ENCODE measurements at places on chromosomes 5 and 9.

GRCh38 chr5:107674655-107675054, 3.9 kb upstream of the EFNA5 start:
- no peak for DNase-seq

DNA sequence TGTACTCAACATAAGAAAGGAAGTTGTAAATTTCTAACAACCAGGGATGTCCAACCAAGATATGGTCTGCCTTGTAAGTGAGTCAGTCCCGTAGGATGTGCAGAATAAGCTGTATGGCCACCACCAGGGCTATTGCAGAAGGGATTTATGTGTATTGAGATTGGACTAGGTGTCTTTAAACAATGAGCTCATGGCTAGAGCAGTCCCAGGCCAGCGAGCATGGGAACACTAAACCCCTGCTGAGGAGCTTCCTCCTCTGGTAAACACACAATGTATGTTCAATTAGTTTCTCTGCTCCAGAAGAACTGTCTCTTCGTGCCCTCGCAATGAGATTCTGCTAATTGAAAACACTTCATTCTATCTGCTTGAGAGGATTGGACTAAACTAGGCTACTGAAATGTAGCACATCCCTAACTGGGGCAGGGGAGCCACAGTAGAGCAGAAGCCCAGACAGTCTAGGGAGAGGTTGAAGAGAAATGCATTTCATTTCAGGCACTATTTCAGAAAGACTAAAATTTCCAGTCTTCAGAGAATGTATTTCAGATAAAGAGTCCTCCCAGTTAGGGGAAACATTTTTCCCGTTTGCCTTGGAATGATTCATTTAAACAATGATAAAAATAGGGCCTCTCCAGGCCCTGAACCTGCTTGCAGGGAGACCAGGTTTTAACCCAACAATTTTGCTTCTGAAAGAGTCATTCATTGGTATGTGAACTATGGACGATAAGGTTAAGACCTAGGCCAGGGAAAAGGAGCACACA, 154.7 kb downstream of the FAM114A2 start:
- DNase-seq, result peak; percentile 24

DNA sequence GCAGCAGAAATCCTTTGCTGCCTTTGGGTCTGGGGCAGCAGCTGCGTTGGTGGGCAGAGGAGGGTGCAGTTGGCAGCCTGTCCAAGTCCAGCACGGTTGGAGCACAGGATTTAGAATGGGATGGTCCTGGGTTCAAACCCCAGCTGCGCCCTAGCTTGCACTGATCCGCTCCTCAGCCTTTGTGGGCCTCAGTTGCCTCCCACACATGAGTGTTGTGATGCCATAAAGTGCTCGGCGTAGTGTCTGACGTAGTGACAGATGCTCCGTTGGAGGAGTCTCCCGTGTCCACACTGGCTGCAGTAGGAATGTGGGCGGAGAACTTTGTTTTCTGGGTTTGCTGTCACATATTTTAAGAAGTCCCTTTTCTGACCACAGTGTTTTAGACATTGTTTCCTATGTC, 36.0 kb downstream of the SLC46A2 start:
- no peak for DNase-seq

DNA sequence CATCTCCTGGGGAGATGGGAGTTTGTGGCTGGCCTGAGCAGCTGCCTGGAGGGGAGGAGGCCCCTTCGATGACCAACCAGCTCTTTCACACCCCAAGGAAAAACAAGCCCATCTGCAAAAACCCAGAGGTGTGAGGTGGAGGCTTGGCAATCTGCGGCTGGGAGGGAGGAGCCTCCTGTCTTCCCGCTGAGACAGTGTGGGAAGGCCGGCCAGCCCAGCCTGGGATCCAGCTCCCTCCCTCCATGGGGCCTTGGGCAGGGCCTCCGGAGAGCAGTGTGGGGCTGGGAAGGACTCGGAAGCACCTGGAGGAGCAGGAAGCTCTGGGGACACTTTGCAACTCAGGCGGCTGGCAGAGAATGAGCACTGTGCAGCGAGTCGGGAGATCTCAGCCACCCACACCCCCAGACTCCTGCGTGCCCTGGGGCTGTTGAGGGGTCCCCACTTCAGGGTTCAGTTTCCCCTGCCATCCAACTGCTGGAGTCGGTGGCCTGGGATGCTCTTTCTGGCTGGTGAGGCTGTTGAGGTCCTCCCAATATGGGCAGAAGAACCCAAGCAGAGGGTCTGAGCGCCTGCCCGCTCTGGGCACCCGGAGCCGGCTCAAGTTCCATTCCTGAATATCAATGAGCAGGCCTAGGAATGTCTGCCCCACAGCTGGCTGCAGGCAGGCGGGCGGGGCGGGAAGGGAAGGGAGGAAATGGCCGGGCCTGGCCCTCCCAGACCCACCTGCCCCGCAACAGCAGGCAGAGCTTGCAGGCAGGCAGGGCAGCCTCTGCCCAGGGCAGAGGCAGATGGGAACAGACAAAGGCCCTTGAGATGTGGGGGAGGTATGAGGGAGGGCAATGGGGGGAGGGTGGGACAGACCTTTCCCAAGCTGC, 101.1 kb downstream of the FGF18 start:
- DNase-seq, result no peak

- no peak for DNase-seq
Observed at GRCh38 chr5:44679214-44679613, 129.5 kb upstream of the MRPS30 start.

DNA sequence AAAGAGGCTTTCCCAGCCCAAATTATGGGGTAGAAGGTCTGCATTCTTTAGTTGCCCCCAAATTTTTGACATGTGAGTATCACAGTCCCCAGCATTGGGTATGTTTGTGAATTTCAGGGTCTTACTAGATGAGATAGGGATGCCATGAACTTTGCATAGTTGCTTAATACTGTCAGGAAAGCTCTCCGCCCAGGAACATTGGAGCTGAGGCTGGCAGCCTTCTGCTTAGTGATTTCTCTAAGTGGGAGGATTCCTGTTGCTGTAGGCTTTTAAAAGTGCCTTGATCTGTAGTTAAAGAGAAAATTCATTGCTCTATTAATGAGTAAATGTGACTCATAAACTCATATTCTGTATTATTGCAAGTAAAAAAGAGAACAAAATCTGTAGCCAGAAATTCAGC, 206.9 kb downstream of the CAVIN4 start:
- no peak for DNase-seq

- DNase-seq, result no peak
Observed at GRCh38 chr5:128681764-128682592, 143.9 kb upstream of the FBN2 start.

DNA sequence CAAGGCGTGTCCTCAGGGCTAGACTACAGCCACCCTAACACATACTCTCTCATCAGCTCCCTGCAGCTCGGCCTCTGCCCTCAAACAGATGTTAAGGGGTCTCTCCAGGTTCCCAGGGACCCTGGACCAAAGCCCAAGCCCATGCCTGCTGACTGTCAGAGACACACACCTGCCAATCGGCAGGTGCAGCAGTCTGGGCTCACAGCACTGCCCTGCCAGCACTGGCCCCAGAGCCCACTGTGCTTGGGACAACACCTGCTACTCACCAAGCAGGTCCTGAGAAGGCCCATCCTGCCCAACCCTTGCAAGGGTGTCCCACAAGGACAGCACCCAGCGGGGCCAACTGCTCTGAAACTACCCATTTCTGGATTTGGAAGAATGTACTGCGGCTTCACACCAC, 20.2 kb upstream of the ZDHHC11 start:
- DNase-seq, result no peak

- DNase-seq, result no peak
Observed at GRCh38 chr5:109826-110225, 17.9 kb downstream of the PLEKHG4B start.

- no peak for DNase-seq
Observed at GRCh38 chr9:100601216-100601615, 23.3 kb downstream of the CAVIN4 start.

DNA sequence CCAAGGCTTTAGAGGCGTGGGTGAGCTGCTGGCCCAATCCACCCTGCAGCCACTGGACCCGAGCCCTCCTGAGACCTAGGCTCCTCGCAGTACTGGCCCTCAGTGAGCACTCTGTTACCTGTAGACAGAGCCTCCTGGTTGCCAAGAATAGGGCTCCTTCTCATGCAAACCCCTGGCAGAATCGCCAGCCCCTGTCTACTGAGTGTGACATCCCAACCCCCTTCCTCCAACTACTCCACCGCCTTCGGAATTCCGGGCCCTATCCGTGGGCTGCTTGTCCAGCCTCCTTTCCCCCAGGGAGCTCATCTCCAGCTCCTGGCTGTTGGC, 23.8 kb upstream of the COL5A1 start:
- no peak for DNase-seq

DNA sequence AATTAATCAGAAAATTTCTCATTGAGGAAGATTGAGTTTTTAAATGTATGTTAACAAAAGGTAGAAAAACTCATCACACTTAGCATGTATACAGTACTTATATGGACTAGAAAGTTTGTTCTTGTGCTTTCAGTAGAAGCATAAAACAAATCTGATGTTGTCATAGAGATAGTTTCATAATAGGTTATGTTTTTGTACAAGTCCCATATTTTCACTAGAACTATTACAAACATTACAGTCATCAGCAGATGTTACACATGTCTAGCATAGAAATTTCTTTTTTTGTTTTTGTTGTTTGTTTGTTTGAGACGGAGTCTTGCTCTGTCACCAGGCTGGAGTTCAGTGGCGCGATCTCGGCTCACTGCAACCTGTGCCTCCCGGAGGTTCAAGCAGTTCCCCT, 131.4 kb downstream of the COMMD10 start:
- no peak for DNase-seq

DNA sequence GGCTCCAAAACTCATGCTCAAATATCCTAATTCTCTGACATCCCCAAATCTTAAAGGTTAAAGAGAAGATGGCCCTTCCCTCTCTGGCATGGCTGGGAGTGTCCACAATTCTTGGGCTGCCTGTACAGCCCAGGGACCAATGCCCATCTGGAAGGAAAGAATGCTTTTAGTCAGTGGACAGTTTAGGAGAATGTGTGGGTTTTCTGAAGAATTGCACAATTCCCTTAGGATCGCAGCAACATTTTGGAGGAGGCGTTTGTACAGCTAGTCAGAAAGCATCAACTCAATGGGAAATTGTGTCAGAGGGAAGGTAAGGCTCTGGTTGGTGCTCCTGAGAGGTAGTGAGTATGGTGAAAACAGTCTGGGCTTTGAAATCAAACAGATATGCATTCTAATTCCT, 15.0 kb downstream of the FAM193B start:
- DNase-seq, result no peak

- DNase-seq, result no peak
Observed at GRCh38 chr5:110109667-110110066, 419.9 kb downstream of the MAN2A1 start.

GRCh38 chr5:91910655-91911054, 527.5 kb upstream of the ARRDC3 start:
- DNase-seq, result no peak

GRCh38 chr5:37799865-37800421, 39.9 kb downstream of the GDNF start:
- DNase-seq, result no peak

- DNase-seq, result no peak
Observed at GRCh38 chr5:168408561-168409305, 77.5 kb upstream of the RARS1 start.

- no peak for DNase-seq
Observed at GRCh38 chr5:73373814-73374510, 74.6 kb downstream of the FOXD1 start.

DNA sequence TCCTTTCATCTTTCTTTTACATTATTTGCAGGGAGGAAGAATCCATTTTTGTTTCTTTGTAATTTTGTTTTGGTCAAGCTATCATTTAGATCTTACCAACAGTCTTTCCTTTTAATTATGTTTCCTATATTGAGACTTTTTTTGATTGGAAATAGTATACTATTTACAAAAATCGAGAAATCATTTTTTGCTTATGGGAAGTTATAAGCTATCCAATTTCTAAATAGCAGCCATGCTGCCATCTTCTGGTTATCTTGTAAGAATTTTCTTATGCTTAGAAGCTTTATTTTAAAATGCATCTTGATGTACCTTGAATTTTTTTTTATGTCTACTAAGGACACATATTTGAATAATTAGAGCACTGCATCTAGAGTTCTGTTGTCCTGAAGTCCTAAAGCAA, 821.2 kb downstream of the PTPRD start:
- DNase-seq, result no peak

- DNase-seq, result no peak
Observed at GRCh38 chr9:123952641-123953495, 22.9 kb upstream of the DENND1A start.

- DNase-seq, result no peak
Observed at GRCh38 chr5:130994496-130995253, 170.4 kb downstream of the HINT1 start.

DNA sequence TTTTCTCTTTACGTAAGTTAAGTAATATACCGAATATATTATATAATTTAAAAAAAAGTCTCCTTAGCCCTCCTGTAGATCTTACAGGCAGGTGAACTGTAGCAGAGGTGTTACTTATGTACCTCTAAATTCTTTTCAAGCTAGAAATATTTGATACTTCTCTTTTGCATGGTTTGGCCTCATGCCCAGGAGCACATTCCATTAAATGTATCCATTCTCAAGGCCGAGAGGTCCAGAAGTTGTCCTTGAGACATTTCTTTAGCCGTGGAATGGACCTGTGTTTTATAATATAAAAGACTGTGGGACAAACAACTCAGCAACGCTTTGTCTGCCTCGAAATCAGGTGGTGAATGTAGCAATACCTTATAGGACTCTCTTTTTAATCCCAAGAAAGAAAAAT, 184.5 kb downstream of the TRIO start:
- DNase-seq, result no peak

Measured in non-pigmented ciliary epithelial cell (primary cell).